ENCODE measurements at places on chromosomes 11 and 22.
A peak's percentile ranks its signal among the peaks of the same experiment; 100 is the strongest.

GRCh38 chr11:61683961-61684869, 4.0 kb downstream of the DAGLA start:
- peak; percentile 24 for DNase-seq

DNA sequence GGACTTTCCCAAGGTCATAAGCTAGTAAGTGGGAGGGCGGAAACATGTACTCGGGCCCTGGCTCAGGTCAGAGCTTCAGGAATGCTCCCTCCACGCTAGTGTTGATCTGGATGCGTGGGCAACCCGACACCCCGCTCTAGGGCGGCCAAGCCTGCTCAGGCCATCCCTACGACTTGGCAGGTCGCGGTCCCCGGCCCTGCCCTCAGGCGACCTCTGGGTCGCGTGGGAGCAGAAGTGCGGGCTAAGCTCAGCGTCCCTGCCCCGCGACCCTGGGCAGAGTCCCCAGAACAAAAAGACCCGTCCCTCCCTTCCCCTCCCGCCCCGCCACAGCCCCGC, 781 bp upstream of the TEF start:
- DNase-seq = no peak

DNA sequence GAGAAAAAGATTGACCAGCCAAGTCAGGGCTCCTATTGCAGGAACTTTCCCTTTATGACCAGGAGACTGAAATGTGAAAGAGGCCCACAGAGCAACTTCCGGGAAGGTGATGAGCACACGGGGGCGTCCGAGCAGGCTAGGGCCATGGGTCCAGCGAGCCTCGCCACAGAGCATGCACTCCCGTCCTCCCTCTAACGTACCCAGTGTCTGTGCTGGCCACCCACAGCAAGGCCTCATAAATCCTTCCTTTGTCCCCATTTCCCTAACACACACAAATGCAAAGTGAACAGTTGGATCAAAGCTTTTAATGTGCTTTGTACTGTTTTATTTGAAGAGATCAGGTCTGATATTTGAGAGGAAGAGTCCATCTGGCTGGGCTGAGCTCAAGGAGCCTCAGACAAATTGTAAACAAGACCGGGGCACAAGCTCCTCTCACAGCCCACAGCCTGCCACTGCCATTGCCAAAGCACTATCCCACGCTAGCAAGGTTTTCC, 44.3 kb downstream of the BLID start:
- DNase-seq = no peak

- no peak for DNase-seq
Observed at GRCh38 chr11:117096201-117096991, 1.8 kb downstream of the SIK3 start.

DNA sequence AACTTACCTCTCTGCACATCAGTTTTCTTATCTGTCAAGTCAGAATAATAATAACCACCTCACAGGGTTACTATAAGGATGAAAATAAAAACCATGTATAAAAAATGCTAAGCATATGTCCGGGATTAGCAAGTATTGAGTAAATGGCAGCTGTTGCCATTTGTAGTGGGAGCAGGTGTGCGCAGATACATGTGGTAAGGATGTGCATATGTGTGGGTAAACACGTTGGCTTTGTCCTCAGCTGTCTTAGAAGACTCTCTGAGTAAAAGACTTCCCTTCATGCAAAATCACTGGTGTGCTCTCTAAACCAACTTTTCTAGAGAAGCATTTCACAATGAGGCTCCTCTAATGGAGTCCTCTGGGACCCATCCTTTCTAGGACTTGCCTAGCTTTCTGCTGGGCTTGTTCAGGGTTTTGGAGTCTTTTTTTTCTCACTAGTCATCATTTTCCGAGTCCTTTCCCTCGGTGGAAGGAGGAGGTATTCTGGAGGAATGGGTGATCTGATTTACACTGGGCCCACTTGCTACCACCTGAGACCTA, 62.4 kb downstream of the NELL1 start:
- DNase-seq = no peak

DNA sequence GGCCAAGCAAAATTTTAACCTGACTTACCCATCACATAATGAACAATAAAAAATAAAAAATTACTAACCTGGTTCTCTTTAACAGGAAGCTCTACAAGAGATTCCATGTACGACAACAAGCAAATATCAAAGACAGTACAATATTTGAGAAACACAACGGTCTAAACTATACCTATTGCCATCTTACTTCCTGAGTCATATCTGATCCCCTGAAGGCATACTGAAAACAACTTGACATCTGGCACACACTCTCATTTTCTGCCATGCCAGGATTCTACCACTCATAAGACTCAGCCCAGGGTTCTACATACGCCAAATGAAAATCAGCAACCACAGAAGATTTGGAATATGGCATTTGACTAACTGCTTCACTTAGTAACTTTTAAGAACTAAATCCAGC, 13.8 kb downstream of the DENND5A start:
- DNase-seq = no peak

- peak; percentile 53 for DNase-seq
Observed at GRCh38 chr11:13486926-13487660, 8.7 kb downstream of the PTH start.

- DNase-seq = no peak
Observed at GRCh38 chr11:100738701-100739270, 51.7 kb downstream of the ARHGAP42 start.

DNA sequence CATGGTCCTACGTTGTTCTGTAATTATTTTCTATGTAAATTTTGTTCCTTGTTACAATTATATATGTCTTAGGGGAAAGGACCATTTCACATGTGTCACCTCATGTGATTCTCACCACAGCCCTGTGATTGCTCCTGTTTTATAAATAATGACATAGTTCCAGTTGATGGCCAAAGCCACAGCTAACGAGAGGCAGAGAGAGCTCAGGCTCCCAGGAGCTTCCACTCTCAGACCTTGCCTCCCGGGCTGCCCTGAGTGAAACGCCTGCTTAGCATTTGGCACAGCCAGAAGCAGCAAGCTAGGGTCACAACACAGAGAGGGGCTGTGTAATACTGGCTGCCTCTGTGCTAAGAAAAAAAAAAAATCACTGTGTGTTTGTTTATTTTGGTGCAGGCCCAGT, 5.9 kb downstream of the TMEM121B start:
- no peak for DNase-seq

- DNase-seq = no peak
Observed at GRCh38 chr11:127470306-127470884, 469.8 kb upstream of the KIRREL3 start.

DNA sequence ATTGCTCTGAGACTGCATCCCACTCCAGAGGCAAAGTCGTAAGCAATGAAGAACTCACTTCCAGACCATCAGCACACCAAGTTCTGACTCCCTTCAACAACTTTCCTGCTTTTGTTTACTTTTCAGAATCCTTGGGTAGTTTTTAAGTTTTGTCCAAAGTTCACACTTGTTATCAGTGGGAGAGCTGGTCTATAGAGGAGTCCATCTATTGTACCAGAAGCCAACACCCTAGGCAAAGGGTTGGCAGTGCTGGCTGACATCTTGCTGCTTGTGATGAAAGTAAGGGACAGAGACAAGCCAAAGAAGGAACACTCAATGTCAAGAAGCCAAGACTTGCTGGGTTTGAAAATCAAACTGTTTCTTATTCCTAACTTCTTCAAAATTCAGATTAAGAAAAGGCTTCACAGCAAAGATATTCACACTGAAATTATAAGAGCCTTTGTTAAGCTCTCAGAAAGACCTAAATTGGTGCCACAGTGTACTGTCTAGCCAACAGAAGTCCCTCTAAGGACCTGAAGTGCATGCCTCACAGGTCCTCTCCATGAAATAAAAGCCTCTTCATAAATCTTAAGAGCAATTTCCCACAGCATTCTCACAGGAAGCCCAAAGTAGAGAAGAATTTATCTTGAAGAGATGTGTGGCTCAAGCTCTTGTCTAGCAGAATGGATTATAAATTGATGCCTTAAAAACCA, 21.5 kb upstream of the LINC01488 start:
- no peak for DNase-seq

DNA sequence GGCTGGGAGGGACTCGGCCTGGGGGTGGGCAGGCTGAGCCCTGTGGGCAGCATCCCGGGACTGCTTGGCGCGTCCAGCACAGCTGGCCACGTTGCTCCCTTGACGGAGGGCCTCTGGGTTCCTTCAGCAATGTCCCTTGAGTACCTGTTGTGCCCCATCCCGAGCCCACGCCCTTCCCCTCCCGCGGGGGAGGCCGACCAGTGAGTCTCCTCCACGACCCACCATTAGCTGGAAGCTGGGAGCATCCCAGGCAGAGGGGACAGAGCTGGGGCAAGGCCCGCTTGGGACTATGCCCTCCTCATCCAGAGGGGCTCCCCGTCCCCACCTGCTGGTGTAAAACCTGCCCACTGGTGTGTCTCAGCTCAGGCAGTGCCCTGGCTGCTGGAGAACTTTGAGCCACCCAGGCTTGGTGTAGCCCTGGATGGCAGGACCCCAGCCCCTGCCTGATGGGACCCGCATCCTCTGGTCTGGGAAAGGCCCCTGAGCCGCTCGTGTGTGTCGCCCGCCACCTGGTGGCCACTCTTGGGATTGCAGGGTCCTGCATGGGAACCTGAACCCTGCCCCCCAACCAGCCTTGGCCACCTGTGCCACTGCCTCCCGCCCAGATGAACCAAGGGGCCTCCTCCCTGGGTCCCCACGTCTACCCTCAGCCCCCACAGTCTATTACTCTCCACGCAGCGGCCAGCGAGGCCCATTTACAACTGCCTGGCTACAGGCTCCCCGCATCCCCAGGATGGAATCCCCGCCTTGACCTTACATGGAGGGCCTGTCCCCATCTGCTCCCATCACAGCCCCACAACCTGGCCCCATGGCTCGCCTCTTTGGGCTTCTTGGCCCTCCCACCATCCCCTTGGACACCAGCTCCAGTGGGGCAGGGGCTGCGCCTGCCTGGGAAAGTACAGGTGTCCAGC, 16.6 kb upstream of the ARHGAP8 start:
- DNase-seq = peak; percentile 57

All from stimulated activated CD8-positive, alpha-beta memory T cell treated with anti-CD3 and anti-CD28 coated beads, Interleukin-4, amount 100 ng/mL, for 4 hours (primary cell).